ENCODE measurements at places on chromosomes 2 and 18.

DNA sequence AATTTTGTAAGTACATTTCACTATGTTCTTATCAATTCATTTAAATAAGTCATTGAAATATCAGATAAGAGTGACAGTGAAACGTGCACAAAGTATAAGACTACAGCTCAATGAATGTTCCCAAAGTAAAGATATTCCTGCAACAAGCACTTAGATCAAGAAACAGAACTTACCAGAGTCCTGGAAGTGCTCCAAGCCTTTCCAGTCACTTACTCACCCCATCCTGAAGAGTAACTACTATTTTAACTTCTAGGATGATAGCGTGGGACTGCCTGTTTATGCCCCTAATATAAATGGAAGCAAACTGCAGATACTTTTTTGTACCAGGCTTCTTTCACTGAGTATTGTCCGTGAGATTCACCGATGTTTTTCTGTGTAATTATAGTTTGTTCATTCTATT is 768.9 kb downstream of the SLC4A3 start:
- DNase-seq, result peak; percentile 31

DNA sequence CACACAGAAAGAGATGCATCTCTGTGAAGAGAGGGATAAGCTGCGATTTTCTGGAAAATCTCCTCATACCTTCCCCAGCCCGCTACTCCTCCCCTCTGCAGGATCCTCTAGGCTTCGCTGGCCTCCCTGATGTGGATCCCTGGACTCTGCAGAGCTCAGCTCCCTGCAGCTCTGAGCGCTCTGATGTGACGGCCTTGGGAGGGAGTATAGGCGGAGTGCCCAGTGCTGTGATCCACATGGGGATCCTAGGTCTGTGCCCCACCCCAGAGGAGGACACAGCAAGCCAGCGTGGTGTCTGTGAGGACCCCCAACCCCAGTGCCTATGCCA is 111.0 kb downstream of the GYPC start:
- no peak for DNase-seq

GRCh38 chr2:239594019-239594771 is 193.4 kb upstream of the HDAC4 start:
- DNase-seq, result no peak

DNA sequence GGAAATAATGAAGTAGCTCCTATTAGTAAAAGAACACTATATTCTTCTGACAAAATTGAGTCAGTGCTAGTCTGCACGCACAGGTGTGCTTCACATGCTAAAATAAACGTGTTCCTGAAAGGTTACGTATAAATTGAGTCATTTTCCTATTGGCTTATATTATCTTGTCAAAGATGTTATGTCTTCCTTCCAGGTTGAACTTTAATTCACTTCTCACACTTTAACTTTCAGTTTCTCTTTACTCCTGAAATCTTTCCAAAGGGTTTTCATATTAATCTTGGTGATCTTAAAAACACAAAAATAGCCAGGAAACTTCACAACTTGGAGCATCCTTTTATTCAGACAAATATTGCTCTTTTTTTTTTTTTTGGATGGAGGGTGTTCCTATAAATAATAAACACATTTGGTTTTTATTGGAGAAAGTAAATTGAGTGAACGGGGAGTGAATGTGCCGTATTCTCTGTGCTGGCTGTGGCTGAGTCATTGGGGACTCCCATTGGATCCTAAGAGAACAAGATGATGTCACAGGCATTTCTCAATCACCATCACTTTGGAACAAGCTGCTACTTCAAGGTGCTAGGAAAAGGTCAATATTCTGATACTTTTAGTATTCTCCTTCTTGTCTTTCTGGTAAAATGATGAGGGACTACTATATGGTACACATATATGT is 150.2 kb upstream of the SPATS2L start:
- peak; percentile 93 for DNase-seq

DNA sequence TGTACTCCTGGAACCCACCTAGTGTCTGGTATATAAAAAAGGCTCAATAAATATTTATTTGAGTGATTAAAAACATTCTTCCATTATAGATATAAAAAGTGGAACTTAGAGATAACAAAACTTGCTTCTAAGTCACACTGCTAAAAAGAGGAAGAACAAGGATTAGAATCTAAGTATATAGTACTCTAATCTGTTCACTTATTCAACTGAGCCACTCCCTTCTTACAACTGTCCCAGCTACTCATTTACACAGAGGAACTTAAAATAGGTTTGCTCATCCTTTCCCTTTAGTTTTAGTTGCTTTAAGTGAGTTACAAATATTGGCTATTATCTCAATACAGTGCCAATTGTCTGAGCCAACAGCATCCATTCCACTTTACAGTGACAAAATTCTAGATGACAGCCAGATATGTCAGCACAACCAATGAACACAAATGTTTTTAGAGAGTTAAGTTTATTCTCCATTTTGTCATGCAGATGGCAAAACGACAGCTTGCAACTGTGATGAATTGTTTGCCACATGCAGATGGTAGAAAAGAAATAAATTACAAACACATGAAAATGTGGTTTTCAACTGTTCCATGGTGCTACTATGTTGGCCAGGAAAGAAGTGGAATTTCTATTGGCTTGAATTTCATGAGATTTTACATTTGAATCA is 280.7 kb upstream of the ZC3H15 start:
- no peak for DNase-seq

DNA sequence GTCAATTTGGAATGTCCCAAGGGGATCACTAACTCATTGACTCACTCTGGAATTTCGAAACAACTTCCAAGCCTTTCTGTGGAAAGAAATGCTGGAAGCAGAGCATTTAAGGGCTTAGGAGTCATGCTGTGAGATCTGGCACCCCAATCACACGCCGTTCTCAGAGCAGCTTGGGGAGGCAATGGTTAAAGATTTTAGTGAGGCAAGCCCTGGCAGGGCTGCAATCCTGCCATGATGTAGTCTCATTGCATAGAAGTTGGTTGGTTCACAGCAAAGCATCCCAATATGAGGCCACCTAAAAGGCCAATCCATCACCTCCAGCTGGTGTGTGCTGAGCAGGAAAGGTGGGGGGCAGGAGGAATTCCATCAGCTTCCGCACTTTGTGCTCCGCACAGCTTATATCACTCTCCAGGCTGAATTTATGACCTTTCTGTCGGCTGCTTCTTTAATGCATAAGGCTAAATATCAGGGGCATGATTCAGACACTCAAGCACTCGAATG is 1043.9 kb upstream of the POU3F3 start:
- DNase-seq, result peak; percentile 0

- DNase-seq, result no peak
These were observed 245.0 kb upstream of the MGAT5 start for GRCh38 chr2:134008837-134009236.

- DNase-seq, result no peak
These were observed 152.3 kb downstream of the PRPF40A start for GRCh38 chr2:152564754-152565551.

DNA sequence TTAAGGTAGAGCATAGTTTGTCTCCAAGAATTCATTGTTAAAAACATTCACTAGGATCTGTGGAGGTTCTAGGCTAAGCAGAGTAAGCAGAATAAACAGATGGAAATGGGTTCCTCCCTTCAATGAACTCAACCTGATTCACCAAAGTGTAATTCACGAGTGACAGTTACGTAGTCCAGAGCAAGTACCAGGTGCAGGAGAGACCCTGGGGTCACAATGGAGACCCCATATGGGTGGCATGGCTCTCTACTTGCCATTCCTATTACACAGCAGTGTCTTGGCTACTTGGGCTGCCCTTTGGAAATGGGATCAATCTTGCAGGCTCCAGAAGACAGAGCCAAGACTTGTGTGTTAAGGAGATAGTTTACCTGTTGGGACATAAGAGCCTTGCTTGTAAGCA is 7.1 kb downstream of the MYCN start:
- no peak for DNase-seq

DNA sequence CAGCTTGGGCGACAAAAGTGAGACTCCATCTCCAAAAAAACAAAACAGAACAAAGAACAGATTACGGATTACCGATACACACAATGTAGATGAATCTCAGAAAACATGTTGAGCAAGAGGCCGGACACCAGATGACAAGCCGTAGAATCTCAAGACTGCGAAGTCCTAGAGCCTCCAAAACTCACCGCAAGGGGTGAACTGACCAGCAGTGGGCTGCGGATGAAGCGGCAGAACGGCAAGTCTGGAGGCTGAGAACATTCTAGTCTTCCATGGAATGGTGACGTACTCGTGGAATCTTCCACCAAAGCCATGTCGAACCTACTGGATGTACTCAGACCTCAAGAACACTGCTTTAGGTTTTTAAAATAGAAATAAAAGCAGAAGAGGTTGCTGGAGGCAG is 198.8 kb downstream of the NDUFA10 start:
- no peak for DNase-seq

GRCh38 chr2:161708350-161708975 is 84.2 kb downstream of the SLC4A10 start:
- DNase-seq, result no peak

- DNase-seq, result peak; percentile 10
These were observed 300.8 kb downstream of the CNTNAP5 start for GRCh38 chr2:124325667-124326440.

DNA sequence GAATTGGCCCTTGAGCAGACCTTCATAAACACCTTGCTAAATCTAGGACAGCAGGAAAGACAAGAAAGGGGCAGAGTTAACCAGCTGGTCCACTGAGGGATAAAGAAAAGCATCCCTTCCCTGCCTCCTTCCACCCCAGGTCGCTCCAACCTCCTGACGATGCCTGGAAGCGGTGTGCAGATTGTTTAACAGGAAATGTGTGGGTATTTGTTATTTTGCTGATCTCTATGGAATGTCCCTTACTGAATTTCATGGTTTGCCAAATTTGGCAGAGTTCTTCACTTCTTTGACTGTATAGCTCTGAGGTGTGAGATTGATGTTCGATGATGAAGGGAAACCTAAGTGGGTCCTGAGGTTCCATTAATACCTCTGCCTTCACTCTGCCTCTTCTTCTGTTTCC is 72.9 kb downstream of the MAP3K20 start:
- DNase-seq, result peak; percentile 57

DNA sequence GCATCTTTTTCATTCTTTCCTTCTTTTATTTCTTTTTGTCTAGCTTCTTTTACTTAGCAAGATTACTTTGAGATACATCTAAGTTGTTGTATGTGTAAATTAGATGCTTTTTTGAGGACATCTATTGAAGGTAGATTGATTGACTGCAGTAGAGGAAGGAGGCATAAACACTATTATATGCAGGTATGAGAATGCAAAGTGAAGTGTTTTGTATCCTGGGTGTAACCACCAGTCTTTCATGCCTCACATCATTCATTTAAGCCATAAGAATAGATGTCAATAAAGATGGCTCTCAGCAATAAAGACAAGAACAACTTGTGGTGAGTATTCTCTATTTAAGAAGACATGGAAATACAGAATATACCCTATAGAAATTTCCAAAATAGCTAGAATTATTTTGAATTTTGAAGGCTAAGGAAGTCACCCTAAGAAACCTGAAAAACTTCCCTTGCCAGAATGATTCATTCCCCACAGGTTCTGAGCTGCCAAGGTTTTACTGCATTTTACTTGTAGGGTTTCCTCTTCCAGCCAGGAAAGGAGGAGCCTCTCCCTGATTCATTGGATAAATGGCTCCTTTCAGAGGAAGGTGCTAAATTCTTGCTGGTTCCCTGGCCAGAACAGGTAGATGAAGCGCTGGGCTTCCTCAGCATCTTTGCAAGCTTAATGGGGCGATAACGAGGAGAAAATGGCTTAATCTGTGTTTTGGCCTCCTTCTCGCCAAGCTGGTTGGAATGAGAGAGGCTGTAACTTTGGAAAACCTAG is 279.8 kb upstream of the SLC14A2 start:
- peak; percentile 6 for DNase-seq

GRCh38 chr2:121776885-121777698 is 21.6 kb downstream of the TSN start:
- DNase-seq, result no peak

DNA sequence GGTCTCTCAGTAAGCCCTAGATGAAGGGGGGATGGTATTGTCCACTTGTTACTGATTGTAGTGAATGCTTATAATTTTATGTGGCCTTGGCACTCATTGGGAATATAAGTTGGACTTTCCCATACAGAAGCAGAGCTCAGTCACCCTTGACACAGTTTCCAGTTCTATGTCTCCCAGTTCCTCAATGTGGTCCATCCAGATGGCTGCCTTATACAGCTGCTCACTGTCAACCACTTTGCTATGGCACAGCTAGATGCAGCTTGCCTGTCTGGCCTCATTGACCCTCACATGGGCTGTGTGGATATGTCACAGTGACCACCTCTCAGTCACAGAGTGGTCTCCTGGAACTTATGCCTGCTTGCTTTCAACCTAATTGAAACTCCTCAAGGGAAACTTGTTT is 21.7 kb downstream of the SLC39A6 start:
- no peak for DNase-seq

GRCh38 chr2:138395565-138396306 is 105.8 kb upstream of the SPOPL start:
- DNase-seq, result peak; percentile 75

GRCh38 chr18:261398-262073 is 6.3 kb downstream of the THOC1 start:
- peak; percentile 6 for DNase-seq

DNA sequence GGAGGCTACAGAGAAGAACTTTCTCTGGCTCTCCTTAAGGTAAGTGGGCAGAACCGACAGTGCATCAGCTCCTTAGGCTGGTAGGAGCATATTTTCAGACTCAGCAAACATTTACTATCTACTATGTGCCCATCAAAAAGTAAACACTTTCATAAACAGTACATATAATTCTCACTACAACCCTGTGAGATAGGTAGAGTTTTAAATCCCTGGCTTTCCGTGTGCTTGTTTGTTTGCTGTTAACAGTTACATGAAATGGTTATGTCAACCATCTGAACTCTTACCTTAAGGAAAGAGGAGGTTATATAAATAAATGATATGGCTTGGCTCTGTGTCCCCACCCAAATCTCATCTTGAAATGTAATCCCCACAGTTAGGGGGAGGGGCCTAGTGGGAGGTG is 310.1 kb downstream of the ALK start:
- DNase-seq, result no peak
